Pericardium fibroblast (primary cell): ENCODE measurements at places on chromosomes 5 and 9. TPM values are rescaled to one million over a fixed set of nuclear protein-coding genes. Genes with fewer than 3 reads are reported as not detected.

The PCDHB3 gene
- total RNA-seq: 0.23 TPM in 1 of 2 replicates, not detected in the other

The GM2A gene
- total RNA-seq: 31.9 and 38.0 TPM in 2 replicates

The TRIM36 gene
- total RNA-seq: 0.09 TPM in 1 of 2 replicates, not detected in the other

The PRR7 gene
- total RNA-seq: 11.8 and 15.1 TPM in 2 replicates

The AHRR gene
- total RNA-seq: 3.1 and 16.0 TPM in 2 replicates

The NOP16 gene
- 7.1 and 14.5 TPM in 2 replicates for total RNA-seq

The RASEF gene
- total RNA-seq: 0.12 TPM in 1 of 2 replicates, not detected in the other

The LAMC3 gene
- total RNA-seq: 0.09 and 5.1 TPM in 2 replicates

The ISCA1 gene
- 31.7 and 47.3 TPM in 2 replicates for total RNA-seq

The C8G gene
- not detected in 2 replicates for total RNA-seq

The DOCK8 gene
- 0.12 and 0.34 TPM in 2 replicates for total RNA-seq

The CDH6 gene
- 0.26 and 1.6 TPM in 2 replicates for total RNA-seq

The IFNA21 gene
- not detected in 2 replicates for total RNA-seq

The SUSD3 gene
- total RNA-seq: 3.7 and 8.6 TPM in 2 replicates

The FXN gene
- 4.6 and 19.1 TPM in 2 replicates for total RNA-seq

The TAL2 gene
- not detected in 2 replicates for total RNA-seq

The COL15A1 gene
- 1.8 and 3.2 TPM in 2 replicates for total RNA-seq

The KCNV2 gene
- not detected in 2 replicates for total RNA-seq

The ANKRD34B gene
- total RNA-seq: not detected in 2 replicates

The RLN2 gene
- total RNA-seq: not detected in 2 replicates

The PCA3 gene
- total RNA-seq: not detected in 2 replicates

The MAMDC2 gene
- 6.1 and 7.7 TPM in 2 replicates for total RNA-seq

The HSD17B3 gene
- not detected in 2 replicates for total RNA-seq

The JAKMIP2 gene
- total RNA-seq: 1.8 TPM in 2 replicates

The FAM221B gene
- total RNA-seq: not detected in 2 replicates

The NDST1 gene
- total RNA-seq: 86.9 and 110 TPM in 2 replicates
